Ureter (tissue), 1 donor: ENCODE measurements at places on chromosomes 5 and 9. TPM values are rescaled to one million over a fixed set of nuclear protein-coding genes. Genes with fewer than 3 reads are reported as not detected.

Gene FOXD4L3
- total RNA-seq, result not detected

Gene RFX3
- 19.2 TPM for total RNA-seq

Gene HAVCR2
- total RNA-seq, result 5.6 TPM

DNA sequence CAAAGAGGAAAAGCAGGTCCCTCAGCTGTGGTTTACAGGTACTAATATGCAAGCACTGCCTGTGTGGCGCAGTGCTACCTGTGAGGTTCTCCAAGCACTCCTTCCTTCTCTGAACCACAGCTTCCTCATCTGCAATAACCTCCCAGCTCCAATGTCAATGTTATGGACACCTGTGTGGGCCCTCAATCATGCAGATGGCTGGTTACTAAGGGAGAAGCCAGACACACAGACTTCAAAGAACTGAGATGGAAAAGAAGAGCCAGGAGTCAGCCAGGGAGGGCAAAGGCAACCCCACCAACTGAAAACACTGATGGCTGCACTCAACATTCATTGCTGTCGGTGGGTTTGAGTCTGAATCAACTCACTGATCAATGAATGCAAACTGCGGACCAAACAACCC lies 77.7 kb downstream of the NR6A1 start:
- DNase-seq, result no peak

GRCh38 chr9:99184110-99184474 lies 37.6 kb downstream of the ALG2 start:
- no peak for DNase-seq

- no peak for DNase-seq
Measured at GRCh38 chr5:107359916-107360234, 310.9 kb downstream of the EFNA5 start.

GRCh38 chr5:135239453-135240282 lies 159.4 kb downstream of the MACROH2A1 start:
- peak; percentile 36 for DNase-seq

DNA sequence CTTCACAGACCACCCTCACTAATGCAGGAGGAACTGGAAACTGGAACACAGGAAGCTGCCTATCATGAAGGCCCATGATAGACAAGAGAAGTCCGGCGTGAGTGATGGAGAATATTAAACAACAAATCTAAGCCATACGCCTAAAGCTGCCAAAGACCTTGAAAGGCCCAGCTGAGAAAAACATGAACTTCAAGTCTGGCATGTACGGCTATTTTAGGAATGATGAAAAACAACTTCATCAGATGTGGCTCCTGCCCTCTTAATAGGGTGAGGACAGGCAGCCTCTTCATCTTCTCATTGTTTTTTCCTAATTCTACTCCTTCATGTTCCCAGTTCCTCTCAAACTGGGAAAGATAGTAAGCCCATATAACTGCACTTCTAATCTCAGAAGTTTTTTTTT lies 20.3 kb downstream of the FBP1 start:
- DNase-seq, result no peak

- no peak for DNase-seq
Measured at GRCh38 chr9:131810351-131811170, 70.7 kb upstream of the RAPGEF1 start.

- no peak for DNase-seq
Measured at GRCh38 chr5:150177721-150178120, 11.1 kb downstream of the CDX1 start.

- no peak for DNase-seq
Measured at GRCh38 chr5:137758715-137759306, 4.6 kb upstream of the HNRNPA0 start.
